Heart left ventricle (tissue), 16 donors: ENCODE measurements at places on chromosomes 7 and 10. TPM values are rescaled to one million over a fixed set of nuclear protein-coding genes. Genes with fewer than 3 reads are reported as not detected.

SUN3 gene
- not detected for total RNA-seq

ESYT2 gene
- total RNA-seq = 45.3 TPM

CALCR gene
- not detected for total RNA-seq

WEE2 gene
- not detected for total RNA-seq

OR2A42 gene
- total RNA-seq = not detected

NOS3 gene
- total RNA-seq = 14.5 TPM

ADAM8 gene
- total RNA-seq = 1.4 TPM

CLDN4 gene
- not detected for total RNA-seq

TAS2R41 gene
- total RNA-seq = not detected

- no peak overlapping the region for H3K27ac ChIP-seq
- no peaks in the 10 kb centered on the region for H3K36me3 ChIP-seq
- H3K4me1 ChIP-seq = no peaks in the 10 kb centered on the region
- no peaks in the 10 kb centered on the region for H3K27me3 ChIP-seq
- DNase-seq = no peak
Measured at GRCh38 chr7:116984917-116985316, 31.6 kb downstream of the ST7 start.

- H3K36me3 ChIP-seq = peaks cover 50% of the 10 kb centered on the region
- no peak overlapping the region for H3K4me3 ChIP-seq
- H3K4me1 ChIP-seq = no peaks in the 10 kb centered on the region
- no peak for DNase-seq
- no peaks in the 10 kb centered on the region for H3K27me3 ChIP-seq
- H3K27ac ChIP-seq = no peak overlapping the region
Measured at GRCh38 chr7:39703144-39703543, 79.8 kb downstream of the RALA start.

- H3K36me3 ChIP-seq = peaks cover 13% of the 10 kb centered on the region
- no peak overlapping the region for H3K27ac ChIP-seq
- H3K4me1 ChIP-seq = peaks cover 22% of the 10 kb centered on the region
- DNase-seq = no peak
Measured at GRCh38 chr7:149459540-149460452, 1.1 kb downstream of the ZNF777 start.

- H3K4me1 ChIP-seq = no peaks in the 10 kb centered on the region
- no peaks in the 10 kb centered on the region for H3K27me3 ChIP-seq
- H3K4me3 ChIP-seq = no peak overlapping the region
- H3K27ac ChIP-seq = no peak overlapping the region
- no peak for DNase-seq
Measured at GRCh38 chr7:140082770-140083169, 20.0 kb upstream of the PARP12 start.

GRCh38 chr7:41315764-41316163, 387.1 kb downstream of the INHBA start:
- no peak overlapping the region for H3K27ac ChIP-seq
- H3K27me3 ChIP-seq = no peaks in the 10 kb centered on the region
- peak; percentile 5 for DNase-seq
- no peaks in the 10 kb centered on the region for H3K36me3 ChIP-seq
- no peak overlapping the region for H3K4me3 ChIP-seq

DNA sequence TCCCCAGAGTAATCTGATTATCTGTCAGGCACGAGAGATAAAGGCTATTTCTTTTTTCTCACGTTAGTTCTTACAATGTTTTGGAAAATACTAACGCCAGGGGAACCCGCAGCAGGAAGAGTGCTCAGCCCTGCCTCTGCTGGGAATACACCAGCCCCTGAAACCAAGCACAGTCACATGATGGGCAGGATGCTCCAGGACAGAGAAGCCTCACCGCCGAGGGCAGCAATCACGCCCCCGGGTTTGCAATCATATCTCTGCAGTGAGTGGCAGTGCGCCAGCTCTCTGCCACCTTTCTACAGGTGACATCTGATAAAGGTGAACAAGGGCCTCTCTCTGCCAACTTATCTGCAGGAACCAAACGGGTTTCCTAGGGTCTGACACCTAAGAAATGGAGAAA, 39.8 kb downstream of the BRI3 start:
- H3K27ac ChIP-seq = no peak overlapping the region
- no peak overlapping the region for H3K4me3 ChIP-seq
- DNase-seq = no peak
- no peaks in the 10 kb centered on the region for H3K36me3 ChIP-seq

DNA sequence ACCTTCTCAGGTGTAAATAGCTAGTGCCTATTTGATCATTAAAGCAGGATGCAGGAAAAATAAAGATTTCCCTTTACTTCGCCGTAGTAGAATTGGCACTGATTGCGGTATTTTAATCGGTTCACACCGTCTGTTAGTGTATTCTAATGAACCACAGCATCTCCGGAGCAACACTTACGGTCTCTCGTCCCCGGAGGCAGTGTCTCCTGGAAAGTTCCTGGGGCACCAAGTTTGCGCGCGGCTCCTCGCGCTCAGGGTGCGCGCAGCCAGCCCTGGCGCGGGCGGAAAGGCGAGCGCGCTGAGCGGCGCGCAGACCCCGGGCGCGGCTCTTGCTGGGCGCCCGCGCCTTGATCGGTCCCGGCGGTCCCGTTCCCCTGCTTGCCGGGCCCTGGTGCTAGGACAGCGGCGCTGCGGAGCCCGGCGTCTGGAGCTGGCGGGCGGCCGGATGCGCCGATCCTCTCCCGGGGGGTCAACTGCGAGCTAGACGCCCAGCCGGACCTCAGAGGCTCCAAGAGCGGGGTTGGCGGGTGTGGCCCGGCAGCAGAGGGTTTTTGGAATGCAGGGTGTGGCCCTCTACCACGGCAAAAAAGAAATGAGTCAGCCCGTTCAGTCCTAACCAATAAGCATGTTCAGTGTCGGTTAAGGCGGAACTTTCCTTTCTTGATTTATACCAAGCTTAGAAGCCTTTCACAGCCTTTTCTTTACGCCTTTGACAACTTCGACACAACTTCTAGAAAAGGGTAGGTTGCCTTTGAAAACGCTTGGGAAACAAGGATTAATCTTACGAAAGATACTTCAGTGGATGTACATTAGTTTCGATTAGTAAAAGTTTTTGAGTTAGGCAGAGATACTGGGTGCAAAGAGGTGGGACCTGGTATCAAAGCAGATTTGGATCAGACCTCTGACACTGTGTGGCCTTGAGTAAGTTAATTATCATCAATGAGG, 166.8 kb upstream of the ASAH2 start:
- no peaks in the 10 kb centered on the region for H3K36me3 ChIP-seq
- H3K4me1 ChIP-seq = peaks cover 17% of the 10 kb centered on the region
- peak overlapping the region; percentile 78 for H3K4me3 ChIP-seq
- no peaks in the 10 kb centered on the region for H3K27me3 ChIP-seq
- DNase-seq = peak; percentile 88

DNA sequence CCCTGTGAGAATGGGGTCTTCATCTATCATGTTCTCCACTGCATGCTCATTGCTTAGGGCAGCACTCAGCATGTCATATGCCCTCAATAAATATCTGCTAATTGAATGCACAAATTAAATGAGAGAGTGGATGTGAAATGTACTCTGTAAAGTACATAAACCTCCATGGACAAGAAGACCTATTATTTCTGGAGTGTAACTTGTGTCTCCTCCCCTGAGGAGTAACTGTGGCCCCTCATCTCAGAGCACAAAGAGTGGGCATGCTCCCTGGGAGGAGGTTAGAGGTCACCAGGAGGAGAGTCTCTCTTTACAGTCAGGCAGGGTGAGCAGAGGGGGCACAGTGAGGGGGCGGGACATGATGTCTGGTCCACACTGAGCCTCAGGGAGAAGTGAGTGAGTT, 313.6 kb upstream of the PODXL start:
- no peak for DNase-seq
- no peak overlapping the region for H3K27ac ChIP-seq

- H3K27me3 ChIP-seq = no peaks in the 10 kb centered on the region
- H3K27ac ChIP-seq = no peak overlapping the region
- DNase-seq = no peak
- H3K4me1 ChIP-seq = no peaks in the 10 kb centered on the region
Measured at GRCh38 chr10:82932451-82932850, 1057.5 kb downstream of the NRG3 start.
